HT1080 (cell line): ENCODE measurements at places on chromosomes 6 and 20. TPM values are rescaled to one million over a fixed set of nuclear protein-coding genes. Genes with fewer than 3 reads are reported as not detected.

DNA sequence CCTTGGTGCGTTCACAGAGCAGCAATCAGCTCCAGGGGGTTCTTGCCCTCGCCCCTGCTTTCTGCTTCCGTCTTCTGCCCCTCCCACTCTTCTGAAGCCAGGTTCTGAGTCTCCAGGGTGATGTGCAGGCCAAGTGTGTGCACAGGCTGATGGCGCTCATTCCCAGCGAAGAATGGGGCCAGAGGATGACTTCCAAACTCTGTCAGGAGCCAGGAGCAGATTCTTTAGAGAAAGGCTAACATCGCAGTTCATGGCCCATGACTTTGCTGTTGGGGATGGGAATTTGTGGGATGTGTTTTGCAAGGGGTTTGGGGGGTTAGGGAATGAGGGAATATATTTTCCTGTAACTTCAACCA, 56.1 kb upstream of the CCN6 start:
- no peak for DNase-seq

DNA sequence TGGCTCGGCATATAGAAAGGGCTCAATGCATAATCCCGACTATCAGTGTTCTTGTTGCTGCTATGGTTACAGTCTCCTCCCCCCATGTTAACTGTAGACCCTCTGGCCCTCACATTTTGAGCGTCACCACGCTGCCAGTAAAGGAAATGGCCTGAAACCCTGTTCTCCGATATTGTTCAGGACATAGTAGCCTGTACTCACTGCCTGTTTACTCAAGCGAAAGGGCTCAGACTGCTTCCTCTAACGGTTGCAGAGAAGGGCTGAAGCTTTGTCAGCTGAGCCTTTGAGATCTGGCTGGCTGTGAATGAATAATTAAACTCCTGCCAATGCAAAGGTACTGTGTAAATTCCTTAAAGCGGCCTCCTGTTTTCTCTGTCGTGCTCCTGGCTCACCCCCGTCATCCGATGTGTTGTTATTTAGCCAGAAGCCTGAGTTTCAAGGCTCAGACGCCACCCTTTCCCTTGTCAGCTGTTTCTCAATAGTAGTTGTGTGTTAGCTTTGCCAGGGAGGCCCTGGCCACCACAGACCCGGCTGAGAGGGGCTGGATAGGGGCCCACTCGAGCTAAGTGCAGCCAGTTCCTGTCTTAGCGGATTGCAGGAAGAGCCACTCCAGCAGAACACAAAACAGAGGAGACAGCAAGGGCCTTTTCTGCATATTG, 31.2 kb upstream of the RALGAPA2 start:
- no peak for DNase-seq

GRCh38 chr6:138815797-138816528, 20.1 kb downstream of the ECT2L start:
- peak; percentile 58 for DNase-seq

DNA sequence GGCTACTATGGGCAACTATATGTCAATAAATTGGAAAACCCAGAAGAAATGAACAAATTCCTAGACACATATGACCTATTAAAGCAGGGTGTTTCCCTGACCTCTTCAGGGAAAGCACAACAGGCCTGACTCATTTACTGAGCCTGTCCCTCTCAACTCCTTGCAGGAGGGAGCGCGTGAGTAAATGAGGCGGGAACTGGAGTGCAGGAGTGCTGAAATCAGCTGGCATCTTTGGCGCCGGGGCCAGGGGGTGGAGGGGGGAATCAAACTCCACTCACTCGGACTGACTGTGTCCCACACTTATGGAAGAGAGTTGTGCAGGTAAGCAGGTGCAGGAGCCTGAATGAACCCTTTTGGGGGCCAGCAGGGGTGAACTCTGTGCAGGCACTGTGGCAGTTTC, 671.2 kb upstream of the PTCHD4 start:
- DNase-seq, result no peak

GRCh38 chr20:528923-529604, 14.5 kb downstream of the CSNK2A1 start:
- DNase-seq, result peak; percentile 90

GRCh38 chr6:16683641-16684194, 77.5 kb downstream of the ATXN1 start:
- DNase-seq, result peak; percentile 92

PPIL4 gene
- total RNA-seq, result 15.1 and 16.9 TPM in 2 replicates

LRRC1 gene
- total RNA-seq, result 4.7 and 6.1 TPM in 2 replicates

PLEKHG1 gene
- 0.63 and 1.2 TPM in 2 replicates for total RNA-seq

MRPS18B gene
- total RNA-seq, result 112 and 132 TPM in 2 replicates

SLC22A7 gene
- total RNA-seq, result not detected in 2 replicates

MGME1 gene
- 34.9 and 38.7 TPM in 2 replicates for total RNA-seq

C20orf202 gene
- total RNA-seq, result not detected in 2 replicates

BPIFB4 gene
- 0.10 TPM in 1 of 2 replicates, not detected in the other for total RNA-seq

PRKN gene
- 0.27 TPM in 1 of 2 replicates, not detected in the other for total RNA-seq

TP53TG5 gene
- not detected in 2 replicates for total RNA-seq
